ENCODE measurements at places on chromosomes 1 and 21. TPM values are rescaled to one million over a fixed set of nuclear protein-coding genes. Genes with fewer than 3 reads are reported as not detected.

Gene HES3
- not detected for polyA plus RNA-seq

DNA sequence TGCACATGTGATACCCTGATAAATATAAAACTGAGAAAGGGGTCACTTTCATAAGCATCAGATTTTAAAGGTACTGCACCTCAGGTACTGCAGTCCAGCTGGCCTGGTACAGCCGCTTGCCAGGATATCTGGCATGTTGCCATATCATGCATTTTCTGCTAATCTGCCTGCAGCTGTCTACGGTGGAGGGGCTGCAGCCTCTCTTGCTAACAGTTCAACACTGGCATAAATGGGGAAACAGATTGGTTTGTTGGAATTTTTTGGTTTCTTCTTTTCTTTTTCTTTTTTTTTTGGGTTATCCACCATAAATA, 71.5 kb downstream of the MIS18A start:
- no peak for DNase-seq

Gene TSNAX
- polyA plus RNA-seq, result 39.1 TPM

DNA sequence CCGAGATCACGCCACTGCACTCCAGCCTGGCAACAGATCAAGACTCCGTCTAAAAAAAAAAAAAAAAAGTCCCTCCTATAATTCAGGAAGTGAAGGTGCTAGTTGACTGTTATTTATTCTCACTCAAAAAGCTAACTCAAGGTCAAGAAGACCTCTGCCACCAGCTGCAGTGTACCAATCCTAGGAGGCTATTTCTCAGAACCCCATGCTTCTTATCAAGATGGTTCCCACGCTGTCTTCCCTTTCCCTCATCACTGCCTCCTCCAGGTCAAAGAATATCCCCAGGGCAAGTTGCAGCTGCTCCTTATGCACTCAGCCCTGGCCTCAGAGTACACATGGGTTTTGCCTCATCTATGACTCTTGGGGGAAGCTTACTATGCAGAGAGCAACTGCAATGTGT, 53.6 kb downstream of the RERE start:
- no peak for DNase-seq

DNA sequence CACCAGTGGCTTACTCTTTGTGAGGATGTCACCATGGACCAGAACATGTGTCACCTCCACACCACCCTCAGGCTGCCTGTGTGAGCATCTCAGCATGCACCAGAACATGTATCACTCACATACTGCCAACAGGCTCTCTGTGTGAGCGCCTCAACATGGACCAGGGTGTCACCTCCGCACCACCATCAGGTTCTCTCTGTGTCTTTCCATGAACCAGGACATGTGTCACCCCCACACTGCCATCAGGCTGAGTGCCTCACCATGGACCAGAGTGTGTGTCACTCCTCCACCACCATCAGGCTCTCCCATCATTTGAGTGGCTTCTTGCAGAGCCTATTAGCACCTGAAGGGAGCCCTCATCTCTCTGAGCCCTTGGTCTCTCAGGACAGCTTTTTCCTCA, 125.2 kb downstream of the ZNF648 start:
- no peak for DNase-seq

Gene VCAM1
- polyA plus RNA-seq, result 96.5 TPM

GRCh38 chr1:19772053-19772452, 27.7 kb downstream of the TMCO4 start:
- no peak for DNase-seq

Data from left renal pelvis (tissue), 4 donors.